ENCODE measurements at places on chromosomes 2 and 18.
A peak's percentile ranks its signal among the peaks of the same experiment; 100 is the strongest.

- DNase-seq, result peak; percentile 51
These were observed 11.6 kb downstream of the CFLAR start for GRCh38 chr2:201127570-201127969.

GRCh38 chr2:157868993-157869392, 7.1 kb downstream of the ACVR1 start:
- no peak for DNase-seq

DNA sequence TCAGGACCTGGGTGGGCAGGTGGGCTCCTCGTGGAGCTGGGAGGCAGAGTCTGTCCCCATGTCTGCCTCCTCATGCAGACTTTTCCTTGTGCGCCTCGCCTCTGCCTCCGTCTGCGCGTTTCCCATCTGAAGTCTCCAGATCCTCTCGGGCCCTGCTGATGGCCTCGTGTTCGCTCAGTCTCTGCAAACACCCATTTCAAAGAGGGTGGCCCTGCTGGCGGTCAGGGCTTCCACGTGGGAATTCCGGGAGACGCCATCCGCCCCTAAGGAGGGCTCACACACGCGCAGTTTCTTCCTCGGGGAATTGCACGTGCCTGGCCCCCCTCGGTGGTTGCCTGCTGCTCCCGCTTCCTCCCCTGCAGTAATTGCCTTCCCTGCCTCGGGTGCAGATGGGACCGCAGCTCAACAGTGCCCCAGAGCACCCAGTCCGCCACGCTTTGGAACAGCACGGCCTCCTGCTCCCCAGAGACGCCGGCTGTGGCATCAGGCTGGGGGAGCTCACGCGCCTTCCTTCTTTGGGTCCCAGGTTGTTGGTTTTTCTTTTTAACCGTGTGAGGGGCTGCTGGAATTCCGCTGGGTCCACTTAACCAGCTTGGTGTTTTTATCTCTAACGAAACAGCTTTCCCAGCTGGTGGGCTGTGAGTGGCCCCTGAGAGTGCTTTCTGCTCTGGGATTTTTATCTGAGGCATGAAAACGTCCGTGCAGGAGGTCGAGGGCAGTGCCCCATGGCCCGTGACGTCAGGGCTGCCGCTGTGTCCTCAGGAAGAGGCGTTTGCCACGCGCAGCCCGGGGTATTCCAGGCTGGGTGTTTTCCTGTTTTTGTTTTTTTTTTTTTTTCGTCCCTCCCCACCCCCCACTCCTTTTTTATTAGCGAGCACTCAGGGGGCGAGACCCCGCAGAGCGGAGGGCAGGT, 16.1 kb downstream of the NFATC1 start:
- DNase-seq, result no peak

DNA sequence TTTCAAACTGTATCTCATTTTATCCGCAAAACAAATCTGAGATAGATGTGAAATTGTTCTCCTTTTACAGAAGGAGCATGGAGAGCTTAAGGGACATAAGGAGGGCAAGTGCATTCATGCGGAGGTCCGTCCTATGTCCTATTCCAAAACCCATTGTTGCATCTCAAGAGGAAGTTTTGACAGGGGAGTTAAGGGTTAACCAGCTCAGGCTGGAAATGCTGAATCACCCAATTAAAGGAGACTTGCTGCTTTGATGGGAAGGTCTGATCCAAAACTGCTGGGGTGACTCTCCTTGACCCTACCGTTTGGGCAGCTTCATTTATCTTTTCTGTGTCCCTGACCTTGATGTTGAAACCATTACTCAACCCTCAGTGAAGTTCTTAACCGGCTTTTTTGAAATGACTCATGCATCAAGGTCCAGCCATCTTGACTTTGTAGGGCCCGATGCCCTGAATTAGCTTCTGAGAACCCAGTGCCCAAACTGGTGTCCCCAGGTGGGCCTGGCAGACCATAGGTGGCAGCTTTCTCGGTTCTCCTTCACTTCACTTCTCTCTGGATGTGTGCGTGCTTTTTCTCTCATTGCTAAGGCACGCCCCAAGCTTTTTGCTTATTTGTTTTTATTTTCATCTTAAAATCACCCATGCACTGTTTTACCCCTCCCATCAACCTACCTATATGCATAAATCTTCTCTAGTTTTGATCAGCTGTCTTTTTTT, 15.9 kb upstream of the TXNDC2 start:
- no peak for DNase-seq

- no peak for DNase-seq
These were observed 393.8 kb downstream of the DCDC2C start for GRCh38 chr2:4096978-4097766.

DNA sequence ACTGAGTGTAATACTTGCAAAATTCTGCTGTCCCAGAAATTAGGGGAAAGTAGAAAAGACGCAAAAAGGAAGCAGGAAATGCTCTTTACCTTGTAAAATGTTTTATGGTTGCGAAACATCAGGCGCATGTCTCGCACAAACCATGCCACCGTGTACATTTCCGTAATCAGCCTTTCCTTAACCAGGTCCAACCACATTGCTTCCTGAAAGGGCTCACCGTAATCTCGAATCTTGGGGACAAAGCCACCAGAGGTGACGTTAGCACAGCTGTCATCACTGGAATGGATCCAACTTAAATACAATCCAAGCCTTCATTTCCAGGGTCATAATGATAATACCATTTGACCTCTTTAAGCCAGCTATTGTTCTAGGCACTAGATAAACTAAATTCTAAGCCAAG, 49.3 kb downstream of the SP110 start:
- DNase-seq, result no peak

GRCh38 chr2:100275200-100275589, 47.1 kb downstream of the LONRF2 start:
- no peak for DNase-seq

DNA sequence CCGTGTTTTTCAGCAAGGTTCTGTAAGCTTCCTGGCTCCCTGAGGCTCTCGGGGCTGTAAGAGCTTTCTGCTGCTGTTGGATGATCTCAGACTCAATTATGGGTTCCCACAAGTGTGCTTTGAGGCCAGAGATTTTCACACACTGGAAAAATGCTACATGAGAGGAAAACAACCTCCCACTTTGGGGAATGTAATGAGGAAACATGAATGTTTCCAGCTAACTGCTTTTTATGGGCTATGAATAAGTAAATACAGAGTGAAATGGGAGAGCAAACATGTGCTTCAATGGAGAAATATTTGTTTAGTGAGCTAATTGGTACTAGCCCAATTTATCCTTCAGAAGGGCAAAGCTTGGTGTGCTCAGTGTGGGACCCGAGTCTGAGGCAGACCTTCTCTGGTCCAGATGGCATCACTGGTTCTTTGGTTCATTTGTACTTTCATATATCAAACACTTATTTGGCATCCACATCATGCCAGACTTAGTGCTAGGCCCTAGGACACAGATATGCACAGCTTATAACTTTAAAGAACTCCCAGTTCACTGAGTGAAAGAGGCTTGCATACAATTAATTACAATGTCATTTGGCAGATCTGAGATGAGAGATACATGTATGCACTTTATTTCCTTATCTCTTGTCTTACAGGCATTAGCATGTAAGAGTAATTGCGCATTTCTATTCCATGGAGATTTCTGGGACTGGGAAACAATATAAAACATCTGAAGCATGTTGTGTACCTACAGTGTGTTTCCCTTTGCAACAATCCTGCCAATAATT, 248.8 kb downstream of the RDH14 start:
- no peak for DNase-seq

DNA sequence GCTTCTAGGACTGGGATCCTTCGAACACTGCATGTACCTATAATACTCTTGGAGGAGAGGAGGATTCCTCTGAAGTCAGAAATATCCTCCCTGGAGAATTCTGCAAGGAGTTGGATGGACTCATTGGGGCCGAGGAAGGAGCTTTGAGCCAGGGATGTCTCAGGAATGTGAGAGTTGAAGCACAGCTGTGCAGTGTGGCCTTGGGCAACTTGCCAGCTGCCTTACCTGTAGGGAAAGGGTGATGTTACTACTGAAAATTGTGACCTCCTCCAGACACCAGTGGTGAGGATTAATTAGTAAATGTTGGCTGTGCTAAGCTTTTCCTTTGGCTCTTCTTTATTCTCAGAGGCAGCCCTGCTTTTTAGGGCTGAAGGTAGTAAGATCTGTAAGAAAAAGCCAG, 41.4 kb downstream of the FMNL2 start:
- DNase-seq, result no peak

DNA sequence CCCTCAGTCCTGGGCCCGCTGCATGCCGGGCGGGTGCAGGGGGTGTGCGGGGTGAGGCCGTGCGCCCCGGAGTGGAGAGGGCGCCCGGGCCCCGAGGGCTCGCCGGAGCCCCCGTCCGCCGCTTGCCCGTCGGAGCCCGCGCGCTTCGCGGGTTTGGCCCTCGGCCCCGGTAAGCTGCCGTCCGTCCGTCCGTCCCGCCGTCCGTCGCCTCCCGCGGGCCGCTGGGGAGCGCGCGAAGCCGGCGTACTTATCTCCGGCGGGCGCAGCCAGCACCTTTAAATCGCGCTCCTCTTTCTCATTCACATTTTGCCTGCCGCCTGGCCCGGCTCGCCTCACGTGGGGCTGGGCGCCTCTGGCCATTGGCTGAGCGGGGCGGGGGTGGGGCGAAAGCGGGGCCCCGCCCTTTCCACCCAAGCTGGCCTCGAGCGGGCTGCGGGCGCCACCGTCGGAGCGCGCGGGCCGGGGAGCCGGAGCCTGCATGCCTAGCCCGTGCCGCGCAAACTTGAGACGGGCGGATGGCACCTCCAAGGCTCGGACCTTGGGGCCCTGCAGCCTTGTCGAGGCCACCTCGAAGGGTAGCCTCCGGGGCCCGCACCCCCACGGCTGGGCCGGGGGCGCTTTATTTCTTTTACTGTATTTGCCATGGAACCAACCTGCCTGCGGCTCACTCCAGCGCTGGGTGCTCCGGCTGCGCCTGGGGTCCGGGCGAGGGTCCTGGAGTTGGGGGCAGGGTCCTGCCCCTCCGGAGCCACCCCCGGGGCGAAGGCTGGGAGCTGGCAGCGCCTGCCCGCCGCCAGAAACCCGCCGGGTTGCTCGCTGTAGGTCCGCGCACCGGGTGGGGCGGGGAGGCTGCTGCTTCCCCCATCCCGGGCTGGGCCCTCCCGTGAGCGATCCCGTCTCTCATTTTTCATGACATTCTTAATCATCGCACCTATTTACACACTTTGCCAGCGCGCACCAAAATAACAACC, at the start of gene GBX2:
Gene GBX2, minus strand, starts transcription at position 277 of the 971 bp plus-strand sequence. CDS start 415 bp downstream, outside the sequence.
- no peak for DNase-seq

DNA sequence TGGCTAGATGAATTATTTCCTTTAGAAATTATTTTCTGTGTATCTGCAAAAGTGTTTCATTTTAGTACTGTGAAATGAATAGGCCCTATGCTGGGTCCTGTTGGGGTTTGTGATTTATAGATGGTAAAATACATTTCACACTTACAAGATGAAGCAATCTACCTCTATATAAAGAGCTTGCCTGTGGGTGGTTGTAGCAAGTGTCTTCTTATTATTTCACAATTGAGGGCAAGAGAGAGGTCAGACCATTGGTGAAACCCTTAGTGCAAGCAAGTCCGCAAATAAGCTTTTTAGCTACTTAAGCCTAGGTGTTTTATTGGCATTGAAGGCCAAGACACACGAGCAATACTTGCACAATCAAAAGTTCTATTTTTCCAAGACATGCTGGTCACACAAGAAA, 153.1 kb downstream of the FMNL2 start:
- DNase-seq, result no peak

- DNase-seq, result no peak
These were observed 811.6 kb downstream of the PLCL1 start for GRCh38 chr2:198615972-198616371.

GRCh38 chr2:241746084-241746483, 11.7 kb downstream of the D2HGDH start:
- DNase-seq, result no peak

DNA sequence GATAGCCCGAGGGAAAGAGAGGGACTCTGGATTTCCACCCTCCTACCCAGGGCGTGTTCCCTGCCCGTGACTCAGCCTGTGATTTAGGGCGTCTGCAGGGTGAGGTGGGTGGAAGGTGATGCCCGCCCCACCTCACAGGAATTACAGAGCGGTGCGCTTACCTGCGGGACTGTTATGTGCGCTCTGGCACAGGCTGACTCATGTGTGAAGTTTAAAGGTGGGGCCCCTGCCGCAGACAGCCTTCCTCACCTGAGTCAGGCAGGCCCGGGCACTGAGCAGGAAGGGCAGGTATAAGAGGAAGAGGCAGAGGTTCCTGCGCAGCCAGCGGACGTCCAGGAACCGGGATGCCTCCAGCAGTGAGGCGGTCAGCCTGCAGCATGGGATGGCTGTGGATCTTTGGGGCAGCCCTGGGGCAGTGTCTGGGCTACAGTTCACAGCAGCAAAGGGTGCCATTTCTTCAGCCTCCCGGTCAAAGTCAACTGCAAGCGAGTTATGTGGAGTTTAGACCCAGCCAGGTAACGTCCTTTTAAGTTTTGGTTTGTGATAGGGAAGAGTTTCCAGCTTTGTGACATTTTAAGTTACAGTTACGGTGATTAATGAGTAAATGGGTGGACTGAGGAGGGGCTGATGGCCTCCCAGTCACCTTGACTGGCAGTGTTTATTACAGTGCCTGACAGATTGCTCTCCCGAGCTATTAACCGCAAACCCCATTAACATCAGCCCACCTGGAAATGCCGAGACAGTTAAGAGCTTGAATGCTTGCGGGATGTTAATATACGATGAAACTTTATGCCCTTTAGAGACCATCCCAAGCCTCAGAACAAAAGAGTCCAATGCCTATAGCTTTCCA, 141.6 kb upstream of the TTC39C start:
- no peak for DNase-seq

- DNase-seq, result no peak
These were observed 106.1 kb downstream of the COLEC12 start for GRCh38 chr18:394262-394986.

GRCh38 chr18:48186131-48186766, 222.9 kb downstream of the ZBTB7C start:
- DNase-seq, result no peak

DNA sequence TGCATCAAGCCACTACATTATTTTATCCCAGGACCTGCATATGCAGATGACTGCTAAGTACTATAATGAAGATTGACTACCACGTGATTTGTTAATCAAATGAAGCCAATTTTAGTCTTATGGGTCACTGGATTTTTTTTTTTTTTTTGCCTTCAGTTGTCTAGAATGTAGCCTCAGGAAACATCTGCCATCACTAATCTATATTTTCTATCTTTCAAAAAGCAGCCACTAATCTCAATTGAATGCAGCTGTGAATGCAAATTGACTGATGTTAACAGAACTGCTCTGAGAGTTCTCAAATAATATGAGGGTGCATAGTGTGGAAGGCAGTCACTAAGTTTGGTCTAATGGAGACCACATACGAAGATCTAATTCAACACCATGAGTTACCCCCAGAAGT, 106.3 kb downstream of the ABCA12 start:
- no peak for DNase-seq

DNA sequence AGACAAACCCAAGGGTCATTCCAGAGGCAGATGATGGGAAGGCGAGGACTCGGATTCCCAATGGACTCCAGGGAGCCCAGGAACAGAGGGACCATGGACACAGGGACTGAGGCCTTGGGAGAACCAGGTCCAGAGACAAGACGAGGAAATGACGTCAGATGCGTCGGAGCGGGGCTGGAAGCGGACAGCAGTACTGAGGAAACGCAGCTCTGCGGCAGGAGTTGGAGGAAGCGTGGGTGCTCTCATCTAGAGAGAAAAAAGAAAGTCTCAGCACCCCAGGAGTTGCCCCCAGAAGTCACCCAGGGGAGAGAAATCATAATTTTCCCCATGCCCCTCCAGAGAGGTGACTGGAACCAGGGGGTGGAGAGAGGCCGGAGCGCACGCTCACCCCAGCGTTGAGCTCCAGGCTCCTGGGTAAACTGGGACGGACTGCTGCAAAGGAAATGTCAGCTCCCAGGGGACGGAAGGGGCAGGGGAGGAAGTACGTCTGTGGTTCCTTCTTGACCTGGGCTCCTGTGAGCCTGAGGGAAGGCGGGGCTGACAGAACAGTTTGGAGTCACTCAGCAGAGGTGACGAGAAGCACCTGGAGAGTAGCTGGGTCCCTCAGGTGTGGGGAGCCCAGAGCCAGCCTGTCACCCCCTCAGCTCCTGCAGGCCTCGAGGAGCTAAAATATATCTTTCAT, 44.7 kb downstream of the CMPK2 start:
- no peak for DNase-seq
